Activated CD4-positive, alpha-beta T cell treated with anti-CD3 and anti-CD28 coated beads for 1 hour (primary cell): ENCODE measurements at places on chromosomes 7 and 10.
A peak's percentile ranks its signal among the peaks of the same experiment; 100 is the strongest.

GRCh38 chr7:55548295-55548731 lies 24.0 kb downstream of the VOPP1 start:
- DNase-seq: no peak

- no peak for DNase-seq
Observed at GRCh38 chr10:71262027-71262426, 49.7 kb downstream of the UNC5B start.

- peak; percentile 44 for DNase-seq
Observed at GRCh38 chr7:138001529-138002095, at the start of gene CREB3L2. Gene CREB3L2, minus strand, starts transcription at chr7:138002086. Its CDS starts 381 bp downstream, at chr7:138001705.

GRCh38 chr10:78349911-78350663 lies 316.4 kb downstream of the RPS24 start:
- DNase-seq: no peak

DNA sequence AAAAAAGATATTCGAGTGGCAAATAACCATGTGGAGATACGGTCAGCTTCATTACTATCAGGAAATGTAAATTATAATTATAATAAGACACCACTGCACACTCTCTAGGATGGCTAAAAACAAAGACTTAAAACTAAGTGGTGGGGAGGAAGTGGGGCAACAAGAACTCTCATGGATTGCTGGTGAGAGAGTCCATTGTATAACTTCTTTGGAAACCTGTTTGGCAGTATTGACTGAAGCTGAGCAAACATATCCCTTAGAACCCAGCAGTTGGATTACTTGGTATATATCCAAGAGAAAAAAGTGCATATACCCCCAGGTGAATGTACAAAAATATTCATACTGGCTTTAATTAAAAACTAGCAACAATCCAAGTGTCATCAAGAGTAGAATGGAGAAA lies 133.7 kb upstream of the CTBP2 start:
- no peak for DNase-seq

- no peak for DNase-seq
Observed at GRCh38 chr7:157481389-157481788, 144.6 kb downstream of the DNAJB6 start.
